ENCODE measurements at places on chromosomes 5 and 9. TPM values are rescaled to one million over a fixed set of nuclear protein-coding genes. Genes with fewer than 3 reads are reported as not detected.

SPATA31E1 gene
- not detected for polyA plus RNA-seq

SPRY4 gene
- polyA plus RNA-seq: 8.1 TPM

FGF18 gene
- polyA plus RNA-seq: 1.2 TPM

GNA14 gene
- 2.5 TPM for polyA plus RNA-seq

SURF1 gene
- 98.8 TPM for polyA plus RNA-seq

PCDHA1 gene
- not detected for polyA plus RNA-seq

SV2C gene
- 0.02 TPM for polyA plus RNA-seq

SMIM32 gene
- polyA plus RNA-seq: not detected

GFPT2 gene
- 5.7 TPM for polyA plus RNA-seq

CARD9 gene
- polyA plus RNA-seq: 0.68 TPM

SLC6A18 gene
- not detected for polyA plus RNA-seq

PLPP7 gene
- polyA plus RNA-seq: 160 TPM

CAAP1 gene
- 5.9 TPM for polyA plus RNA-seq

SLF1 gene
- 2.3 TPM for polyA plus RNA-seq

OR13C8 gene
- polyA plus RNA-seq: not detected

BARHL1 gene
- polyA plus RNA-seq: not detected

HSPB3 gene
- 644 TPM for polyA plus RNA-seq

IL31RA gene
- not detected for polyA plus RNA-seq

GABRA6 gene
- not detected for polyA plus RNA-seq

ADCY2 gene
- 0.27 TPM for polyA plus RNA-seq

PCDHB8 gene
- polyA plus RNA-seq: 0.84 TPM

SPINK4 gene
- polyA plus RNA-seq: not detected

LRRC70 gene
- 3.8 TPM for polyA plus RNA-seq

PKD2L2 gene
- 0.18 TPM for polyA plus RNA-seq

OCLN gene
- polyA plus RNA-seq: 1.2 TPM

EIF4E1B gene
- not detected for polyA plus RNA-seq

IFNK gene
- not detected for polyA plus RNA-seq

PLEKHG4B gene
- polyA plus RNA-seq: under 0.01 TPM

HARS2 gene
- 17.0 TPM for polyA plus RNA-seq

SLC6A7 gene
- not detected for polyA plus RNA-seq

TRIM36 gene
- 0.07 TPM for polyA plus RNA-seq

CEL gene
- 2.8 TPM for polyA plus RNA-seq

TEX48 gene
- not detected for polyA plus RNA-seq
